ENCODE measurements at places on chromosomes 7 and 10. TPM values are rescaled to one million over a fixed set of nuclear protein-coding genes. Genes with fewer than 3 reads are reported as not detected.

SLC39A12 gene
- total RNA-seq, result 0.15 TPM

FAM131B gene
- total RNA-seq, result 0.40 TPM

- no peak overlapping the region for H3K27ac ChIP-seq
- no peak for DNase-seq
- H3K27me3 ChIP-seq, result no peaks in the 10 kb centered on the region
- H3K4me1 ChIP-seq, result no peaks in the 10 kb centered on the region
Observed at GRCh38 chr10:11603741-11604140, 7.7 kb downstream of the USP6NL start.

PLCE1 gene
- total RNA-seq, result 42.4 TPM

DNA sequence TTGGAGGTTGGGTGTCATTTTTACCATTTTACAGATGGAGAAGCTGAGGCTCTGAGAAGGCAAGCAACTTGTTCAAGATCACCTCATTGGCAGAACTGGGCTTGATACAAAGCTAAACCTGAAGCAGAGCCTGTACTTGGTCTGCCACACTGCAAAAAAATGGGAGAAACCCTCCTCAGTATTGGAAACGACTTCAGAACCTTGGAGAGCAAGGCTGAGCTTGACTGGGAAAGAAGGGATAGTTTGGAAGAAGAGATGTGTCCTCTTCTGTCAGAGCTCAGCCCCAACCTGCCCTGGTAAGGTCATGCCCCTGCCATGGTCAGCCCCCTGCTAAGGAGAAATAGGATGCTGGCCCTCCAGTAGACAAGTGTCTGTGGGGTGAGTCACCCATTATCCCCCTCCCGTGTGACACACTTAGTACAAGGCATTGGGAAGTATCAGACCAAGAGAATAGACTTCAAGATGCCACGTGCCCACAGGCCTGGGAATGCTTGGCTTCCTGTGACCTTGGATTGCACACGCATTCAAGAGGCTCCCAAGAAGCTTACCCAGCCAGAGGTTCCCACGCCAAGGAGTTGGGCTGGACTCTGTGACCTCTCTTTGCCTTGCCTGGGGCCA, 56.2 kb upstream of the SMNDC1 start:
- H3K36me3 ChIP-seq, result no peaks in the 10 kb centered on the region
- no peak overlapping the region for H3K4me3 ChIP-seq
- H3K4me1 ChIP-seq, result no peaks in the 10 kb centered on the region
- no peaks in the 10 kb centered on the region for H3K27me3 ChIP-seq
- no peak overlapping the region for H3K27ac ChIP-seq

GRCh38 chr7:140153666-140154161, 23.1 kb downstream of the KDM7A start:
- no peaks in the 10 kb centered on the region for H3K27me3 ChIP-seq
- H3K4me3 ChIP-seq, result no peak overlapping the region
- no peak for DNase-seq
- no peaks in the 10 kb centered on the region for H3K4me1 ChIP-seq

- H3K4me3 ChIP-seq, result no peak overlapping the region
- no peaks in the 10 kb centered on the region for H3K27me3 ChIP-seq
- no peaks in the 10 kb centered on the region for H3K4me1 ChIP-seq
- no peaks in the 10 kb centered on the region for H3K36me3 ChIP-seq
- DNase-seq, result no peak
Observed at GRCh38 chr7:51075681-51076580, 240.7 kb downstream of the COBL start.

THNSL1 gene
- total RNA-seq, result 2.3 TPM

DNA sequence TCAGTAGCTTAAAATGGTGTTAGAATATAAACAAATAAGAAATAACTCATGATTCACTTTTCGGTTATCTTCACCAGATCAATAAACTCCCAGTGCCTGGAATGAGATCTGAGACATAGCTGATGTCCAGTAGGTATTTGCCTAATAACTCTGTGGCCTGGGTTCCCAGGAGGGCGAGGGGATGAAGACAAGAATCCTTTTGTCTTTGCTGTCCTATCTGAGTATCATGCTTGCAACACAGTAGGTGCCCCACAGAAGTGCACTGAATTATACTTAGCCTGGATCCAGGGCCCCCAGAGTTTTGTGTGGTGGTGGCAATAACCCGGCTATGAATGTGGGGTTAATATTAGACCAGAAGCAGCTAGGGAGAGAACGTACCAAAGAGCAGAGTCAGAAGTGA, 350.1 kb upstream of the AOAH start:
- no peak for DNase-seq
- no peaks in the 10 kb centered on the region for H3K27me3 ChIP-seq
- H3K36me3 ChIP-seq, result no peaks in the 10 kb centered on the region
- no peaks in the 10 kb centered on the region for H3K4me1 ChIP-seq

DNA sequence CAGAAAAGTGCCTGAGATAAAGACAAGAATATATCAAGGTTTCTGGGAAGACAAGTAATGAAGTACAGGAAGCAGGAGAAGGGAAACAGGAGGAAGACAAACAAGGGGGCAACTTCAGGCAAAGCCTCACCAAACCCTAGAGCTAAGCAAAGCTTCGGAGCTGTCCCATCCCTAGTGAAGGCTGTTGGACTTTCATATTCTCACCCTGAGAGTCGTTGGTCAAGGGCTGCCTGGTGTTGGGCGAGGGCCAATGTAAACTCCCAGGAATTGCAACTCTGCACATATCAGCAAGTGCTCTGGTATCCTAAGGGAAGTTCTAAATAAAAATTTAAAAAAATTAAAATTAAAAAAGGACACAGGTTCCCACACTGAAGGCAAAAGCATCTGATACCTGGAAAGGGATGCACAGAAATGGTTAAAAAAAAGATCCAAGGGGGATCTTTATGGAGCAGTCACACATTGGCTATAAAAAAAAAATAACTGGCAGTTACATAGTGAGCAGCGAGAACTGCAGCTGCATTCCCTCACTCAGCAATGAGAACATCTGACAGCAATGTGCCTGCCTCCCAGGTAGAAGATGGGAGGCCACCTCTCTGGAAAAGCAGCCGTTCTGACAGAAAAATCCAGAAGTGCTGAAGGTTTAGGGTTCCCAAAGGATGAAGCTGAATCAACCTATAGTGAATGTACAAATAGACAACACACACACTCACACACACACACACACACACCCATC, 304.7 kb downstream of the WDR11 start:
- peak overlapping the region; percentile 11 for H3K27ac ChIP-seq
- peak; percentile 83 for DNase-seq
- H3K4me1 ChIP-seq, result peaks cover 3% of the 10 kb centered on the region
- no peaks in the 10 kb centered on the region for H3K27me3 ChIP-seq
- no peaks in the 10 kb centered on the region for H3K36me3 ChIP-seq
- H3K4me3 ChIP-seq, result no peak overlapping the region

DNA sequence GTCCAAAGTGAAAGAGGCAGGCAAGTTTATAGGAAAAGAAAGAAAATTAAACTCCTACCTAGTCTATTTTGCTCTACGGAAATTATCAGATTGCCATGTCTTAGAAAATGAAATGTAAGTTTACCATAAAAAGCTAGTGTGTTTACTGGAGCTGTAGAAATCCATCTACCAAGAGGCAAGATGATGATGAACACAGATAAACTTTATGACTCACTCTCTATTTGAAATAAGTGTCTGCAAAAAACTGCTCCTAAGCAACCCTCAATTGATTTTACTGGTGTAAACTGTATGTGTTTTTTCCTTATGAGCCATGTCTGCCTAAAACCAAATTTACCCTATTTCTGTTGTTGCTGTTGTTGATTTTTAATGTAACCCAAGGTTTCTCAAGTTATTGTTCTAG, 73.8 kb upstream of the TMEM106B start:
- no peak for DNase-seq
- H3K4me1 ChIP-seq, result no peaks in the 10 kb centered on the region
- no peak overlapping the region for H3K27ac ChIP-seq

ADCYAP1R1 gene
- 0.90 TPM for total RNA-seq

GRCh38 chr7:88001744-88002530, 67.9 kb downstream of the ADAM22 start:
- no peaks in the 10 kb centered on the region for H3K27me3 ChIP-seq
- H3K4me3 ChIP-seq, result no peak overlapping the region

LEP gene
- 0.07 TPM for total RNA-seq
